SJCRH30 (cell line): ENCODE measurements at places on chromosomes 5 and 9.
A peak's percentile ranks its signal among the peaks of the same experiment; 100 is the strongest.

- DNase-seq: no peak
Observed at GRCh38 chr9:136192289-136193126, 12.4 kb downstream of the LHX3 start.

- DNase-seq: no peak
Observed at GRCh38 chr9:89089176-89089575, 89.4 kb downstream of the SHC3 start.

DNA sequence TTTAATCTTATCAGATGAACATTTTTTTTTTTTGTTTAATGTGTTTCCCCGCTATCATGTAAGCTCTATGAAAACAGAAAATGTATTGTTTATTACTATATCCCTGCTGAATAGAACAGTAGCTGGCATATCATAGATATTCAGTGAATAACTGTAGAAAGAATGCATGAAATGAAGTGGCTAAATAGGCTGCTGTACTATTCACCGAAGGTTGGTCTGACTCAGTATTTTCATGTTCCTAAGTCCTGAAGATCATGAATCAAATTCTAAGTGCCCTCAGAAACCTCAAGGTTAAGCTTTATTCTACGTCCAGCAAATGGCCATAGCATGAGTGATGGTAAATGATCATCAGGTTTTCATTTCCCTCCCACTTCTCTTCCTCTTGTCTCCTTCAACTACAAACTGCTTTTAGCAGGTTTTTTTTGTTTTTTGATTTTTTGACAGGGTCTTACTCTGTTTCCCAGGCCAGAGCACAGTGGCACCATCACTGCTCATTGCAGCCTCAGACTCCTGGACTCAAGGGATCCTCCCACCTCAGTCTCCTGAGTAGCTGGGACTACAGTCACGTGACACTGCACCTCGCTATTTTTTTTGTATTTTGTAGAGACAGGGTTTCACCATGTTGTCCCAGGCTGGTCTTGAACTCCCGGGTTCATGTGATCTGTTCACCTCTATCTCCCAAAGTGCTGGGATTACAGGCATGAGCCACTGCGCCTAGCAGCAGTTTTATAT lies 19.1 kb upstream of the ZFAND5 start:
- no peak for DNase-seq

DNA sequence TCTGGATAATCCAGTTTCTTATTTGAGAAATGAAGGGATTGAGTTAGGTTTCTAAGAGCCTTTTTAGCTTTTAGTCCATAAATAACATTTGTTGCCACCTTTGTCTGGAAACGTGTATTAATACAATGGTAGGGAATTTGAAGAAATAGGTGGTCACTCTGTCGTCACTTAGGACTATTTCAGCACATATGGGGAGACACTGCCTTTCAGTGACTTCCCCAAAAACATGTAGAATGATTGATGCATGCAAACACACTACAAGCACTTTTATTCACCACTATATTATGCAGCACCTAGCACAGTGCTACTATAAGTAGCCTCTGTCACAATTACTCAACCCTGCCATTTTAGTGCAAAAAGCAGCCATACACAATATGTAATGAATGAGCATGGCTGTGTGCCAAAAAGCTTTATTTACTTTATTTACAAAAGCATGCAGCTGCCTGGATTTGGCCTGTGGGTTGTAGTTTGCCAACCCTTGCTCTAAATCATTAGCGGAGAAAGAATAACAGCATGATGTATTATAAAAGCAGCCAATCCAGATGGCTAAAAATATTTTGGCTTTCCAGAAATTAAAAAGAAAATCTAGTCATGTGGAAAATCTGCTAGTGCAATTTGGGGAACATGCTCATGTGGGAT lies 154.2 kb upstream of the HMHB1 start:
- peak; percentile 37 for DNase-seq

DNA sequence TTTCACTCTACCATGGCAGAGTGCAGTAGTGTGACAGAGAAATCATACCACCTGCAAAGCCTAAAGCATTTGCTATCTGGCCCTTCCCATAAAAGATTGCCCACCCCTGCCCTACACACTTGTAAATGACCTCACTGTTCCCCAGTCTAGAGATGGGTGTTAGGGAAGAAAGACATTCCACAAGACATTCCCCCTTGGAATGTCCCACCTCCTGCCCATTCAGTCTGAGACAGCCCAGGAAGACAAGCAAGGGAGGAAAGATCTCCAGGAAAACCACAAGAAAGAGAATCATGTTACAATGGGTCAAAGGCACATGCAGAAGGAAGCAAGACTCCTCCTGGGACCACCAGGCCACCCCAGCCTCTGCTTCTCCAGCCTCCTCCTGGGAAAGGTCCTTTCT lies 230.0 kb downstream of the AGTPBP1 start:
- DNase-seq: no peak

DNA sequence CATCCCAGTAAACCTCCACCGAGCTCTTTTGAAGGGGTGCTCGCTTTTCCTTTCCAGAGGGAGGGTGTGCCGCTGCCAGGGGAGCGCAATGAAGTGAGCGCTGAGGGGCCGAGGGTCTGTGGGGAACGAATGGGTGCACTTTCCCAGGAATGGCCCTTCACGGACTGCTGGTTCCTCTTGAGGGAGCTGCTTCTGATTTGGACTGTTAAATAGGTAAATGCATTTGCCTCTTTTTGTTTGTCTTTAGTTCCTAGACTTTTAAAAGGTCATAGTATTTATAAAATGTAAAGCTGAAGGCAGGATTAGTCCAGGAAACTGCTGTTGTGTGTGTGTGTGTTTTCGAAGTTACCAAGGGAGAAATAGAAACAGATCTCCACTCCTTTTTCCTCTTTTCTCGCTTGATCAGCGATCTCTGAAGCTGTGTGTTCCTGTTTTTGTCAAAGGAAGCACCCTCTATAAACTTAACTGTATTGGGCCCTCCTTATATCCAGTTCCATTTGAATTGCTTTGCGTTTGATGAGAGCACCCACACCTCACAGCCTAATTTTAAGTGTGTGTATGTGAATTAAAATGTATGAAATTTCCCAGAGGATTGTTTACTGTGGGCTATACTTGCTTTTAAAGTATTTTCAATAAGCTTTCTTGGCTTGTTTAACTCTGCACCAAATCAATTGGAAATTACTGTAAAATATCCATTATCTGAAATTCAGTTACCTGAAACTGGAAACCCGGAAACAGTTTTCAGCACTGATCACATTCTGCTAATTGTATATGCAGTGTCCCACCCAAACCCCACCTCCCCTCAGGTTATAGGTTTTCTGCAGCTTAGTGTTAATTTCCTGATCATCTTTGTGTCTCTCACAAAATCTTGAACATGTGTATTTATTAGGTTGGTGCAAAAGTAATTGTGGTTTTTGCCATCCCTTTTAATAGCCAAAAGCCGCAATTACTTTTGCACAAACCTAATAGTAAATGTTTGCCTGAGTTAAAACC lies 966 bp downstream of the SNX2 start:
- DNase-seq: no peak

DNA sequence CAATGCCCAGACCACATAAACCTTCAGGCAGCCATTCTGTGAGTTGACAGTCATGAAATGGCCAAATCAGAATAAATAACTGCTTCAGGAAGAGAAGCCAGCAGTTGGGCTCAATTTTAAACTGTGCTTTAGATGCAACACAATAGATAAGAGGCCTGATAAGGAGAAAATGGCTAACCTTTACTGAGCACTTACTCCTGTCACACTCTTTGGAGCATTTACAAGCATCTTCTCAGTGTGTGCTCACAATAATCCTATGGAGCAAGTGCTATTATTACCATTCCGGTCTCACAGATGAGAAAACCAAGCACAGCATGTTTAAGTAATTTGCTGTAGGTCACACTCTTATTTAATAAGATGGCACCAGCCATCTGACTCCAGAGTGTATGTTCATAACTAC lies 11.5 kb upstream of the SH3RF2 start:
- DNase-seq: no peak

DNA sequence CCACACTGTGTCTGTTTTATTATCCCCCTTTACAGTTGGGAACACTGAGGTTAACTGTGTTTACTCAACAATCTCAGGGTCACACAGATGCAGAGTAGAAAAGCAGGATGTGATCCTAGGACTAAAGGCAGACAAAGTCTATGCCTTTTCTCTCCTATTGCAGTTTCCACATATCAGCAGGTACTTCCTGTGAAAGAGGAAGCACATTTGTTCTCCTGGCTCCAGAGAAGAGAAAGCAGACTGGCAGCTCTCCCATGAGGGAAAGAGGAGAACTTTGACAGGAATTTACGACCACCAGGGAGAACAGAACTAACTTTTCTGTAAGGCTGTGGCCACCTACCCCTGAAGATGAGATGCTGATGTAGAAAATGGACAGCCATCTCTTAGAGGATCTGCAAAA lies 84.2 kb upstream of the TNC start:
- DNase-seq: no peak

DNA sequence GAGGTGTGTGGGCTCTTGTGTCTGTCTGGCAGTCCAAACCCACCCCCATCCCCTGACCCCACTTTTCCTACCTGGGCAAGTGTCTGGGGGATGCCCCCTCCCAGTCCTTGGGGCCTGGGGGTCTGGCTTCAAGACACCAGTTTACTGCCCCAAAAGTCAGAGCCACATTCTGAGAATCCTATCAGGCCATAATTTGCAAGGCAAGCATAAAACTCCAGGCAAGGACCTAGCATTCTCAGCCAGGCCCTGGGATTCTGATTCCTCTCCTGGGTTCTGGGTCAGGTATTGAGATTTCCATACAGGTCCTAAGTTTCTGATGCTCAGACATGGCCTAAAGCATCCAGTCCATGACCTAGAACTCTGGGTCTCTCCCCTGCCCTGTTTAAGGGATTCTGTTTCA lies 33.3 kb downstream of the CXXC5 start:
- DNase-seq: no peak

DNA sequence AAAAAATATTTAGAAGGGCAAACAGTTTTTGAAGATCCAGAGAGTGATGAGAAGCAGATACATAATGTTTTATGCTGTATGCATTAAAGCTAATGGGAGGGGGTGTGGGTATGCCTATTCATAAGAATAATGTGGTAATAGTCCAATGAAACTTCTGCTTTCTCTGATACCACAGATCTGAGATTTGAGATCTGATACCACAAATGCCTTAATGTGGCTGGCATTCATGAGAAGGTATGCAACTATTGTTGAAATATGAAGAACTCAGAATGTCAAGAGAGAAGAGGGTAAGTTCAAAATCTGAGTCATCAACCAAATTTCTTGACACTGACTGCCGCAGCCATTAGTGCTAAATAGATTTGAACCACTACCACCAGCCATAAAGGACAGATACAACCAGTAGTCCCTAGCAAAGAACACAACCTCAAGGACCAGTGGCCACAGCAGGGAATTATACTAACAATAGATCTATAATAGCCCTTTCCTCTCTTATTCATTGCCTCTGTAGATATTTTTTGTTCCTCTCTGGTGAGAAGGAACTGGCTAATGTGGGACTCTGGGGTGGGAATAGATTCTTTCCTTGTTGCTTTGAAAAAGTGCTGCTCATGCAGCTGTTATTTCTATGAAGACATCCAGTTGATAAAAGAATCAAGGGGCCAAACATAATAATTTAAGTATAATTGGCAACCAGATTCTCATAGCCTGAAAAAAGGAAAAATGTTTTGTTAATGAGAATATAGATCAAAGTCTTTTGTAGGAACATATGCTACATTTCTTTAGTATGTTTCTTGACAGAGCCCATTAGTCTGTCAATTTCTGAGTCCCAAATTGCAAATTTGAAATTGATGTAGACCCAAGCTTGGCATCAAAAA lies 256.5 kb upstream of the ZNF608 start:
- no peak for DNase-seq

GRCh38 chr5:175813943-175814630 lies 57.3 kb upstream of the CPLX2 start:
- no peak for DNase-seq

DNA sequence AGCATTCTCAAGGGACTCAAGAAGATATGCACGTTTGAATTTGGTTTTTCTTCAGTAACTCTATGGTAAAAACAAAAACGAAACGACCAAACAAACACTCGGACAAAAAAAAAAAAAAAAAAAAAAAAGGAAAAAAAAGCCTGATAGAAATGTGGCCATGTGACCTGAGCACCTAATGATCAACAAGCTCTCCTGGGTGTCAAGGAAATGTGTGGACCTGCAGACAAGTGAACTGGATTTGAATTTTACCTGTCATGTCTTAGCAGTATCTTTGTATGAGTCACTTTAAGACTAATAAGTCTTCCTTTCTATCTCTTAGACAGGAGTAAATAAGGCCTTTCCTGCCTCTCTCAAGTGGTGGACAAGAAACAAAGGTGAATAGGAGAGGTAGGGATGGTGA lies 190.6 kb upstream of the GRIA1 start:
- no peak for DNase-seq

- peak; percentile 17 for DNase-seq
Observed at GRCh38 chr9:7862170-7862569, 62.6 kb upstream of the DMAC1 start.

DNA sequence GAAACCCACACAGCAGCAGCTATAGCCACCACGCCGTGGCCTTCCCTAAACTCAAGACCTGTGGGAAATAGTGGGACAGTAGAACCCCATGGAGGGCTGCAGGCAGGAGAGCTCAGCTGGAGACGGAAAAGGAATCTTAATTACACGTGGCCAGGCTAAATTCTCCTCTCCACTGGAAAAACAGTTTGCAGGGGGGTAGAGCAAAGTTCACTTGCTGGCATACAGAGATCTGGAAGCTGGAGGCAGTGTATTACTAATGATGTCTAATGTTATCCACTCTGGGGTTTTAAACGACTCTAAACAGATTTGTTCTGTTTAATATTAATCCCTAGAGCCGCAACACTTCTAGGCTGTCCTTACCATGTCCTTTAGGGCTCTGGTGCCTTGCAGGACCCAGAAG lies 257.1 kb downstream of the SAXO1 start:
- no peak for DNase-seq

GRCh38 chr5:174386306-174386705 lies 338.1 kb upstream of the MSX2 start:
- no peak for DNase-seq

DNA sequence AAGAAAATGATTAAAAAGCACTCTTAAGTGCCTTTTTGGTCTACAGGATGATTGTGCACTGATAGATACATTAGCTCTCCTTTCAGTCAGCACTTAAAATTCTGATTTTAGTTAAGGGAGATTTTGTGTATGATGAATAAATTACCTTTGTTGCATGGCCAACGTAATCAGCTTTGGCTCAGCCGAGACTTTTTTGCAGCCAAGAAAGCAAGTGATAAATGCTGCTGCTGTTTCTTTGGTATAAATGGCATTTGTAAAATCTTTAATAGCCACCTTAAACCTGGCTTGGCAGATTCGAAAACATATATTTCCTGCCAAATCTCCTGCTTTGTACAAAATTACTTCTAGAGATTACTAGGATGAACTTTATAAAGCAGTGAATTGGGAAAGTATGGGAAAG lies 147.7 kb downstream of the DCP2 start:
- DNase-seq: no peak

GRCh38 chr5:68420476-68421344 lies 205.2 kb downstream of the PIK3R1 start:
- DNase-seq: peak; percentile 62

GRCh38 chr9:95171001-95171400 lies 146.5 kb downstream of the FANCC start:
- peak; percentile 34 for DNase-seq

DNA sequence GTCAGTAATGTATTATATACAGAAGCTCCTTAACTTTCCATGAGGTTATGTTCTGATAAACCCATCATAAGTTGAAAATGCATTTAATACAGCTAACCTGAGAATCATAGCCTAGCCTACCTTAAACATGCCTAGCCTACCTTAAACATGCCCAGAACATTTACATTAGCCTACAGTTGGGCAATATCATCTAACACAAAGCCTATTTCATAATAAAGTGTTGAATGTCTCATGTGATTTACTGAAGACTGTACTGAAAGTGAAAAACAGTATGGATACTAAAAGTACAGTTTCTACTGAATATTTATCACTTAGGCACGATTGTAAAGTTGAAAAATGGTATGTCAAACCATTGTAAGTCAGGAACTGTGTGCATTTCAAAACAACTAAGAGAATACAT lies 1.6 kb downstream of the GM2A start:
- DNase-seq: no peak
